IPS DF 6.9 (cell line): ENCODE measurements at places on chromosomes 1 and 21.

DNA sequence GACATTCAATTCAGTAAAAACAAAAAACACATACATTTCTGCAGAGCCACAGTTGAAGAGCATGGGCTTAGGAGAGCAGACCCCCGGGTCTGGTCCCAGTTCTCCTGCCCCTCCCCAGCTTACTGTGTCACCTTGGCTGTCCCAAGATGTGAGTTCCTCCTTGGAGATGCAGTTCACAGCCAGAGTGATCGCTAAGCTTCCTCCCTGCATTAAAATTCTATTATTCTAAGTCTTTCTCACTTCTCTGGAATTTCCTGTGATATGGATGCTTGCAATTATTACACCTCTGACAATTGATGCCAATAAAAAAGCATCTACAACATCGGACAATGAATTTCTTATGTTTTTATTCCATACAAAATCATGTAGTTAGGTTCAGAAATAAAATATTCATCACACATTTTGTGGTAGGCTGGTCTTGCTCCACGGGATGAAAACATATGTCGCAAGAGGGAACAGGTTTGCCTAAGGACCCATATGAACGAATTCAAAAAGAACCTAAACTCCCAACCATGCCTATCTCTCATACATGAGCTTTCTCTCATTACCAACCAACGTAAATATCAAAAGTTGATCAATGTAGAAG lies 328.5 kb upstream of the RUNX1 start:
- no peak for DNase-seq

DNA sequence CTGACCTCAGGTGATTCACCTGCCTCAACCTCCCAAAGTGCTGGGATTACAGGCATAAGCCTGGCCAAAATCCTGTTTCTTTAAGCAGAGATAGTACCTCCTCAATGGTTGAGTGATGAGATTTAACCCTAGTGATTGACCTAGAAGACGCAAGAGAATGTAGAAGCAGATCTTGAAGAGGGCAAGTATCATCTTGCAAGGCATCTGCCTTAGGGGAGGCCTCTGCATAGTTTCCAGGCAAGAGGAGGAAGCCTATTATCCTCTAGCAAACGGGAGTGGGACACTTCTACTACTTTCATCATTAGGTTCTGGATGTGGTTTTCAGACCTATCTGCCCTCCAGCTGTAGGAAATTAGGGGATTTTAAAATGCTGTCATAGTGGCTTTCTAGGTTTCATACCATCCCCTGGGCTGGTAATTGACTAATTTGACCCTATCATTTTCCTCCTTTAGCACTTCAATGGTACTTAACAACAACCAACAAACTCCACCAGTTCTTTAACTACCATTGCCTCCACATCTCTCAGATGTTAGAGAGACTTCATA lies 10.0 kb upstream of the TRIM62 start:
- DNase-seq = no peak

DNA sequence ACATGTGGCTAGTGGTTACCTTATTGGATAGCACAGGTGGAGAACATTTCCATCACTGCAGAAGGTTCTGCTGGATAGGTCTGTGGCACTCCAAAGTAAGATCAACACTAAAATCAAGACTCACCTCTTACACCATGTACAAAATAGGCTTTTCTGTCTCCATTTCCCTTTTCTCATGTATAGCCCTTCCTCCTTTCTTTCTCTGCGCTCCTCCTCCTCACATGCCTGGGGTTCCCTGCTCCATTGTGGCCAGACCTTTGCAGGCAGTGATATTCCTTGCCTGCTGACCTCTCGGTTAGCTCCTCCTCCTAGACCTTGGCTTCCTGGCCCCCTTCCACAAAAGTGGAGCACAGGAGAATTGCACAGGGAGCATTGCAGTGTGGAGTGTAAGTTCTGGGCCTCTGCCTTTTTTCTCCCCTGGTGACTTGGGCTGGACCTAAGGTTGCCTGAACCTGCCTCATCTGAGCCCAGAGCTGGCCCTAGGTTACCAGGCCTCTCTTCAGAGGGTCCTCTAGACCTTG lies 33.2 kb upstream of the RBM15 start:
- no peak for DNase-seq

DNA sequence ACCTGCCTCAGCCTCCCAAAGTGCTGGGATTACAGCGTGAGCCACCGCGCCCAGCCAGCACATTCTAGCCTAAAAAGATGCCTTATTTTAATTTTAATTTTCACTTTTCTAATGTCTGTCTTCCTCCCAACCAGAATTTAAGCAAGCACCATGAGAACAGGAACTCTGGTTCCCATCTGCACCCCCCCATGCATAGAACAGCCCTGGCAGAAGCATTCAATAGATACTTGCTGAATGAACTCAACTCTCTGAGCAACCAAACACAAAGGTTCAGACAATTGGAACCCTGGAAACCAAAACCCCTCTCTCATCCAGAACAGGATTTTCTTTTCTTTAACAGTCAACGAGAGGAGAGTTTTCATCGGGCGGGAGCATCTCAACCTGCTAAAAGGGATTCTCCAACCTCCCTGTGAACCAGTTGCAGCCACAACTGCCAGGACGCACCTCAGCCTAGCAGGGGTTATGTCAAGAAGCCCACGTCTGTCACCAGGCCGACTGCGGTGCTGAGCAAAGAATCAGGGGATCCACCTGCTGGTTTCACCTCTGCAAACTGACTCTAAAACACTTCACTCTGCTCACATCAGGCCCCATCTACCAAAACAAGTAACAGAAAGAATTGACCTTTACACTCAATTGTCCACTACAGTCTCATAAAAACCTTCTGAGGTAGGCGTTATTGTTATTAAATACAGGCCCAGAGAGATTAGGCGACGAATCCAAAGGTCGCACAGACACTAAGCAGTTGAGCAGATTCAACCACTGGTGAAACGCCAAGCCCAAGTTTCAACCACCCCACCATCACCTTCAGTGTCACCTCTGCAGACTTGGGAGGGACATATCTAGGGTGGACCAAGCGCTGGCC lies 1.7 kb downstream of the KIAA2013 start:
- no peak for DNase-seq

- DNase-seq = no peak
Observed at GRCh38 chr1:247415423-247416361, at the start of gene NLRP3. Gene NLRP3 (plus strand): TSS chr1:247416173. CDS start chr1:247418801, 2,628 bp downstream.

DNA sequence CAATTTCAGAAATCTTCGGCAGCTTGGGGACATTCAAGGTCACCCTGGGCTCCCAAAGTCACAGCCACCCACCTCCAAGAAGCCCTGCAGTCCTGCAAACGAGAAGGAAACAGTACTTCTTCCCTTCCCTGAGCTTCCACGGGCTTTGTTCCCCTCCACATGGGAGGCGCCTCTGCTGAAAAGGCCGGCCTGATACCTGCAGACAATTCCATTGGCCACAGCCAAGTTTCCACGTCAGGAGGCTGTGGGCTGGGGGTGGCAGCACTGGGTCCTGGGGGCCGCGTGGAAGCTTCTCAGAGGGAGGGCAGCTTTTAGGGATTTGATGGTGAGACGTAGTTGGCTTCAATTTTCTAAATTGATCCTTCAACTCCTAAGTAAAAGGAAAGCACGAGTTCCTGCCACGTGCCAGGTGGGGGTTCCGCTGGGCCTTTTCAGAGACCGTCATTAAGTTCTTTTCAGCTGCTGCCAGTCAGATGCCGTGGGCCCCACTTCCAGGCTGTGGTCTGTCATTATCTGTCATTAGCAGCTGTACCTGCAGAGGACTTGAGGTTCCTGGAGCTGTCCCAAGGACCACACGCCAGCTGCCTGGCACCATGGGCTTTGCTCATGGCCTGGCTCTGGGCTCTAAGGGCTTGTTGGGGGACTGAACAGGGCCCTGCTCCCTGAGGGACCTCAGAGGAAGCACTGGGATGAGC lies 98.7 kb downstream of the CRYAA start:
- DNase-seq = no peak

DNA sequence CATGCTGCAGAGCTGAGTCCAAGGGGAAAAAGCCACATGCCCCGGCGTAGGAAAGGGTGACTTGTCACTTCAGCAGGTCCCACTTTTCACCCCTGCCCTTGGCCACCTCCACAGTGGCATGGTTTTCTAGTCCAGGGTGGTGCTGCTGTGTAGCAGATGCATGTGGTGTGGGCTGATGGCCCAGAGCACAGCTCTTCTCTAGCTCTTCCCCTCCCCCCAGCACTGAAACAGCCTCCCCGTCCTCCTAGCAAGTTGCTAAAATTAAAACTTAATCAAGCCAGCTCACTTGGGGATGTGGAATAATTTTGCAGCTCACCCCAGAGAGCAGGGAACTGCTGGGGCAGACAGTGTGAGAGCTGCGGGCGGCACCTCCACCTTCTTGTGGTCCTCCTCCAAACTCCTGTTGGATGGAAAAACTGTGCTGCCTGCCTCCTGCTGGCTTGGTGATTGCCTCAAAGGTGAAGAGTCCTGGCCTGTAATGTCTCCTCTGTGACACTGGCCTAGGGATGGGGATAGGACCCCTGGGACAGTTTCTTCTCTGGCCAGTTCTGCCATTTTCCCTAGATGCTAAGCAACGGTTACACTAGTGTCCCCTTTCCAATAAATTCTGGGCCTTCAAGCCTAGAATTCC lies 91.6 kb downstream of the RNF220 start:
- DNase-seq = no peak

DNA sequence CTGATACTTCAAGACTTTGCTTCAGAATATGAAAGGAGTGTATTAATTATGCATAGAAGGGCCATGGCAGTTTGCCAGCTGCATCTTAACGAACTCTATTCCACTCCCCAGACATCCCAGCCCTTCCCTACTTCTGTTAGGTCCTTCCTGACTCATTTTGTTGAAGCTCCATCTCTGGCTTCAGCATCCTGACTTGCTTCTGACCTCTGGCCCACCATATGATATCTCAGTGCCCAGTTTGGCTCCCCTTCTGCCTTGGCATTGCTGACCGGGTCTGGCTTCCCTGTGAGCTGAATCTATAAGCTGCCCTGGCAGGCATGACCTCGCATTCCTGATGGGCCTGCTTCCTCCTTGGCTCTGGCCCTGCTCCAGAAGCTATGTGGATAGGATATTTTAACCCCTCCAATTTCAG lies 27.6 kb upstream of the ARHGAP29 start:
- DNase-seq = no peak

- DNase-seq = no peak
Observed at GRCh38 chr1:246622035-246622652, 55.9 kb downstream of the CNST start.

DNA sequence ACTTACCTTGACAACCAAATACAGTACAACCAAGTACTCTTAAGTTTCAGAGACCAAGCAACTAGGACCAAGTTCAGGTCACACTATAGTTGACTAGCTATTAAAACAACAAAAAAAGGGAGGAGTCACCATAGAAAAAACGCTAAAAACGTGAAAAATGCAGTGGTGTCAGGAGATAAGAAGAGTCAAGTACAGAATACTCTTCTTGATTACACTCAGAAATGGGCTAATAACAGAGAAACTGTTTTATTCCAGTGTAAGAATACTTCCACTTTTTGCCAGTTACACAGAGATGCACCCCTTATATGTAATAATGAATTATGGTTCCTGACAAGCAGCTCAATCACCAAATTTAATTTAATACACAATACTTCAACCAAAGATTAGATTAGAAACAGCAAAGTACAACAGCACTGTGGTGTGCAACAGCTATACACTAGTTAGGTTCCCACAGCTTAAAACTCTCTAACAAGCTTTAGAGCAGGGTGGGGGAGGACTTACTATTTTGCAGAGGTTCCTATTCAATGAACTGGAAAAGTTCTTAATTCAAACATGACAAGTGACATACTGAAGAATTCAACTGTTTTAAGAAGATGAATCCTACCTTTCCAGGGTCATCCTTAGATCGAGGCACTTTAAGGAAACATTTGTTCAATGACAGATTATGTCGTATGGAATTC lies 70.4 kb downstream of the FOXJ3 start:
- DNase-seq = no peak
